RKO (cell line): ENCODE measurements at places on chromosomes 7 and 10.

- no peak for DNase-seq
These were observed 17.9 kb upstream of the PPA1 start for GRCh38 chr10:70250961-70251680.

DNA sequence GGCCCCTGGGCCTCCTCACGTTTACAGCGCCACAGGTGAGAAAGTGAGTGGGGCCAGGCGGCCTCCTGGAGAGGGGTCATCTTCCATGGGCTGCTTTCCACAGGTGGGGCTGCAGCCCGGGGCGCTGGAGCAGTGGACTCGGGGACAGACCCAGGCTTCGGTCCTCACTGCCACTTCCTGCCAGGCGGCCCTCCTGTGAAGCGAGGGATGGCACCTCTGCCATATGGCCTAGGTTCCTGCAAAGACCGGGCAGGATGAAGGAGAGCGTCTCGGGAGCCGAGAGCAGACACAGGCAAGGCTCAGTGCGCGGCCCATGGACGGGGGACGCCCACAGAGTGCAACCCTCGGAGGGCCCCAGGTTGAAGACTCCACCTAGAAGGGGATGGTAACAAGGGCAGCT is 106.8 kb downstream of the MAD1L1 start:
- no peak for DNase-seq

DNA sequence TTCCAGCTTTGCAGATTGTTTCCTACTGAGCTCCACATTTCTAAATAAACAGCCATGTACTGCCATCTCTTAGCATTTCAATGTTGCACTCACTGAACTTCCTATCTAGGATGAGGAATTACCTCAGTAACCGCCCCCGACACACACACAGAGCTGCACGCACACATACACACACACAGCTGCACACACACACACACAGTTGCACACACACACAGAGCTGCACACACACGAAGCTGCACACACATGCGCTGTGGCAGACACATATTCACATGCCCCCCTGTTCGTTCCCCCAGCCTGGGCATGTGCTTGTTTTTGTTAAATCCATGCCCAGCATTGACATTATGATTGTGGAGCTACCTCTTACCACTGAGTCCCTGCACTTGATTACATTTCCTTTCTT is 39.6 kb upstream of the CNPY1 start:
- no peak for DNase-seq

- no peak for DNase-seq
These were observed 59.7 kb downstream of the CAMK2B start for GRCh38 chr7:44265728-44266127.

- no peak for DNase-seq
These were observed 1.7 kb downstream of the ADRB1 start for GRCh38 chr10:114045136-114046086.
